Cerebellar cortex (tissue), 1 donor: ENCODE measurements at places on chromosomes 5 and 9.

GRCh38 chr5:16889972-16890519 is 46.0 kb downstream of the MYO10 start:
- DNase-seq: no peak

- DNase-seq: peak; percentile 51
Observed at GRCh38 chr9:76873056-76873792, 32.7 kb downstream of the PRUNE2 start.

GRCh38 chr5:62593331-62593730 is 14.7 kb downstream of the LRRC70 start:
- no peak for DNase-seq

GRCh38 chr5:163540696-163541095 is 35.3 kb downstream of the MAT2B start:
- DNase-seq: no peak

GRCh38 chr5:1110307-1111240 is 1.3 kb downstream of the SLC12A7 start:
- no peak for DNase-seq

DNA sequence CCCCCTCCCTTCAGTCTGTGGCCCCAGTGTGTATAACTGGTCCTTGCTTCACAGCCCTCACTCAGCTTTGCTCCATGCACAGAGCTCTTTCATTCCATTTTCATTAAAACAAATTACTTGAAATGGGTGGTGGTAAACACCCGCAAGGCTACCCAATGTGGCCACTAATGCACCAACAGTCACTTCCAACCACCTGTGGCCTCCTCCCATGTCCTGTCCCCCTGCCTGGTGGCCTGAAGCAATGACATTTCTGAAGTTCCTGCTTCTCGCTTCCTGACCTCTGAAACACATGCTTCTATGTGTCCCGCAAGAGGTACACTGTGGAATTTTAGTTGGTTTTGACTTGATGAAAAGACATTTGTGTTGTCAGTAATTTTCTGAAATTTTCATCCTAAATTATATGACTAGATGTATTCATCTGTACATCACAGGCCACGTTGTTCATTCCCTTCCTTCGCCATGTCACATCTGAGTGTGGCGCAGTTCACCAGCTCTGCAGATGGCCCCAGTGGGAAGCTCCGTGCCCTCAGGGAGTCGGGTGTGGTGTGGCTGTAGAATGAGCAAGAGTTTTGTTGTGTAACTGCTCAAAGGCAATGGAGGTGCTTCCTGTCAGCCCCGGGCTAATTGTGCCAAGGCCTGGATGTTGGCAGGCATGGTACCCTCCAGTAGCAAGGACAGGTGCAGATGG is 9.6 kb downstream of the ROPN1L start:
- DNase-seq: no peak

DNA sequence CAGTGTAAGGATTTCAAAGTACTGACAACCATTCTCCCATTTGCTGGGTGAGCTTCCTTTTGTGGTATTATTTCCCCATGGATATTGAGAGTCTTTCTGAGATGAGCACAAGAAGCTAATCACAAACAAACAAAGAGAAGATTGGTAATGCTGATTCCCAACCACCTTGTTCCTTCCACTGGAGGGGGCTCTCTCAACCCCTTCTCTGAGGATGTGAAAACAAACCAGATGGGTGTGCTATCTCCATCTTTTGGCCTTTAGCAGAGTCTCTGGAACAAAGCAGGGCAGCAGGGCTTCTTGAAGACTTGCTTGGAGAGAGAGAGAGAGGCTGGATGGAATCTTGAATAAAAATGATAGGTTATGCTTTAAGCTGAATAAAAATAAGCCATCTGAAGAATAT is 576.7 kb upstream of the ZNF462 start:
- no peak for DNase-seq

DNA sequence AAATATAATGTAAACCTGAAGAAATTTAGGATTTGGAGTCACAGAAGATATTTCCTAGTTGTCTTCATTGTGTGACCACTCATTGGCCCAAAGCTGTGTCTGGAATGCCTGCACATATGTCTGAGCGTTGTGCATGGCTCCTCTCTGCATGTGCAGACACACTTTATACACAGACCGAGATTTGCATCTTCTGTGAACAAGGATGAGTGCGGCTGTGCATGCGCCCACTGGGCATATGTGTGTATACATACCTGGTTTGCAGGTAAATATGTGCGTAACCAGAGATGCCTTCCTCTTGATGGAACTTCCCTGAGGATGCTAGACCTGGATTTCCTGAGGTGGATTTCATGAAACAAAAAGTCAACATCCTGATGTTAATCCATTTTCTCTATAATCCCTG is 19.1 kb downstream of the PHF2 start:
- DNase-seq: no peak

GRCh38 chr5:178931846-178932760 is 8.9 kb upstream of the ZNF454 start:
- DNase-seq: no peak

DNA sequence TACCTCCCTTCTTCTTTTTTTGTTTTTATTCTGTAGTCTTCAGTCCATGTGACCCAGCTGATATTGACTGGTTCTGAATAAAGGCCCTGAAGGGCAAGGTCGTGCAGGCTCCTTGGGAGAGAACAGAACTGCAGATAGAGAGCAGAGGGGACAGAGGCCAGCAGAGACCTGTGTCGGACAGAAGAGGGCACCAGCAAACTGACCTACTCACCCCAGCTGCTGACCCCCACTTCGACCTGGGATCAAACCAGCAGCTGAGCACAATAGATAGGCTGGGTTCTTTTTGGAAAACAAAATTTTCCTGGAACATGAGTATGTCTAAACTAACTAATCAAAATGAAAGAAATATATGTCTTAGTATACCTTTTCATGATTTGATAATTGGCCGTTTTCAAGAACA is 695.1 kb downstream of the NR2F1-AS1 start:
- DNase-seq: no peak

- no peak for DNase-seq
Observed at GRCh38 chr9:36903541-36904435, 130.3 kb downstream of the PAX5 start.

DNA sequence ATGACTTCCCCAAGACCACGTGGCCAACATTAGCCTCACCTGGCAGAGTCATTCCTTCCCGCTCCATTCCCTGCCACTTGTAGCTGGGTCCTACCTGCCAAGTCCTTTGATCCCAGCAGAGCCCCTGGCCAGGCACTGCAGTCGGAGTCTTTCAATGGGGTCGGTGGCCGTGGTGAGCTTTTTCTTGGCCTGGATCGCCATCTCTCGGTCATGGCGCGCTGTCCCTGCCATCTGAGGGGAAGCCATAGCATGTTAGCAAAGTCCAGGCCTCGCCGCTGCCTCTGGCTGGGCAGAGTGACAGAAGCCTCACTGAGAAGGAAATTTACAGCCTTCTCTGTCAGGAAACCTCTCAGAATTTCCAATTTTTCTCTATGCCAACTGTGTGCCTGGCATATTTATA is 17.5 kb downstream of the CAPSL start:
- DNase-seq: no peak

DNA sequence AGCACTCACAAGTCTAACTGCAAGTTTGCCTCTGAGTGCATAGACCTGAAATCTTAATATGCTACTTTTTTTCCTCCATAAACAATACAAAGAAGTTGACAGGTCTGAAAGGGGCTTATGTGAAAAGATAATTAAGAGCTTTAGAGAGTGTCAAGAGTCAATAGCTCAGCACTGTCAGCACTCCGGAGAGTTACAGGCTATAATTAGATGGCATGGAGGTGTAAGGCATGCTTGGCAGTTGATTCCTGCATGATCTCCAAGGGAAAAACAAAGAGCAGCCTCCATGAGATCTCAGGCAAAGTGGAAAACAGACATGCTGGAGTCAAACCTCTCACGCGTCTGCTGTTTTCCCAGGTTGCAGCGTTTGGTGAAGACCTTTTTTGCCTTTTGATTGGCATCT is 468.7 kb downstream of the TLE4 start:
- DNase-seq: no peak

DNA sequence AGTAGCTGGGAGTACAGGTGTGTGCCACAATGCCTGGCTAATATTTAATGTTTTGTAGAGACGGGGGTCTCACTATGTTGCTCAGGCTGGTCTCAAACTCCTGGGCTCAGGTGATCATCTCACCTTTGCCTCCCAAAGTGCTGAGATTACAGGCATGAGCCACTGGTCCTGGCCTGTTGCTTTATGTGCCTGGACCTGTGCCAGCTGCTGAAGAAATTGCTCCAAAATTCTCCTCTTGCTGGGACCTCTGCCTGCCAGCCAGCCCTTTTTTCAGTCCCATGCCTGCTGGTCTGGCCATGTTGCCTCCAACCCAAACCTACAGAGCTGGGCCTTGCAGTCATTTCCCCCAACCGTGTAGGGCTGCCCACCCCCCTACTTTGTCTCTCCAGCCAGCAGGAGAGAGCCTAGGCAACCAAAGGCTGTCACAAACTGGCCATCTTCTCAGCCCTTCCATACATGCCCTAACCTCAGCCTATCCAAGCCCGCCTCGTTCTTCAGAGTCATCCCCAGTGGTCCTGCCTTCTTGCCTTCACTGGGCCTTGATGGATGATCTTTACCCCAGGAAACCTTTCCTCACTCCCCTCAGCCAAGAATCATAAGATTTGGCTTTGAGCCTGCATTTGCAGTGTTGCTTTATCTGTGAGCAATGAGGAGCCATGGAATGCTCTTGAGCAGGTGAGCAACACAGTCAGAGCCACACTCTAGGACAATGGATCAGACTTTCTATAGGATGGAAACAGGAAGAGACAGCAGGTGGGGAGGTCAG is 27.4 kb upstream of the SYNPO start:
- no peak for DNase-seq

GRCh38 chr5:65026816-65027548 is 258.3 kb downstream of the CWC27 start:
- no peak for DNase-seq

DNA sequence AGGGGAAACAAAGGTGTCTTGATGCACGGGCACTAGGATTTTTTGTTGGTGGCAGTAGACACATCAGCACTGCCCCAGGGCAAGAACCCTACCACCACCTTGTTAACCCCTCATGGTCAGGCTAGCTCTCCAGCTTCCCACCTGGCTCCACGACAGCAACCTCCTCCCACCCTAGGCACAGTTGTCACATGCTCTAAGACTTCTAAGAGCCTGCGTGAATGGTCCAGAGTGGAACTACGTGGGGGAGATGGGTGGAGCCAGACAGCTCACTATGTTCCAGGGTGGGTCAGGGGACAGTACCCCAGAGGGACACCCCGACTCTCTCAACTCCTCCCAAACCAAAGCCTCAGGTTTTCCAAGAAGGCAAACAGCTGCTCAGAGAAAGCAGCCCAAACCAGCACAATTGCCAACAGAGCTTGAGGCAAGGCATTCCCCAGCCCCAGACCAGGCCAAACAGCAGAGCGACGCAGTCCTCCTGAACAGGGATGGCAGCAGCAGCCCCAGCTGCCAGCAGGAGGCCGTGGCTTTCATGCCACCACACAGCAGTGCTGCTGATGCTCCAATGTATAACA is 78.0 kb downstream of the NRG2 start:
- no peak for DNase-seq

DNA sequence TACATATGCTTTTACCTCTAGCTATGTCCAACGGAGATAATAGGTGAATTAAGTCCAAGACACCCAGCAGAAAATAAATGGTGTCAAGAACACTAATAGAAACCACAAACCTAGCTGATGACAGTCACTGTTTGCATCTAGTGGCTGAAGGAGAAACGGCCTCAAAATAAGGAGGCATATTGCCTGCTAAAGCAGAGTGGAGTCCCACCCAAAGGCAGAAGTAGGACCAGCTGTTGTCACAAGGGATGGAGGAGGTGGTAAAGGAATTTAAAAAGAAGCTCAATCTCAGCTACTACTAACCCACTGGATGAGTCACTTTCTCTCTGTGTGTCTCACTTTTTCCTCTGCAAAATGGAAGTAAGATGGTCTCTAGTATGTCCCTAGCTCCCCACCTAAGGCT is 224.3 kb downstream of the GRIA1 start:
- no peak for DNase-seq

- DNase-seq: no peak
Observed at GRCh38 chr5:2886531-2886930, 135.1 kb upstream of the IRX2 start.

DNA sequence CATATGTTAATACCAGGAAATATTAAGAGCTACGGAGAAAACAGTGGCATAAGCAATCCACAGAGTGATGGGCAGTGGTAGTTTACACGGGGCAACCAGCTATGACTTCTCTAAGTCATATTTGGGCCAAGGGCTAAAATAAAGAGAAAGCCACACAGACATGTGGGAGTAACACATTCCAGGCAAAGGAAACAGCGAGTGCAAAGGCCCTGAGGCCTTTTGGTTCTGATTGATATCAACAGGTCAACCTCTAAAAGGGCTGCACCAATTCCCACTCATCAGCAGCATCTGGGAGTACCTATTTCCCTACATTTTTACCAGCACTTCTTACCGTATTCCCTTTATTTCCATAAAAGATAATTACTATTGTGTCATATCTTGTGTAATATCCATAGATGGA is 173.4 kb downstream of the SPOCK1 start:
- no peak for DNase-seq

DNA sequence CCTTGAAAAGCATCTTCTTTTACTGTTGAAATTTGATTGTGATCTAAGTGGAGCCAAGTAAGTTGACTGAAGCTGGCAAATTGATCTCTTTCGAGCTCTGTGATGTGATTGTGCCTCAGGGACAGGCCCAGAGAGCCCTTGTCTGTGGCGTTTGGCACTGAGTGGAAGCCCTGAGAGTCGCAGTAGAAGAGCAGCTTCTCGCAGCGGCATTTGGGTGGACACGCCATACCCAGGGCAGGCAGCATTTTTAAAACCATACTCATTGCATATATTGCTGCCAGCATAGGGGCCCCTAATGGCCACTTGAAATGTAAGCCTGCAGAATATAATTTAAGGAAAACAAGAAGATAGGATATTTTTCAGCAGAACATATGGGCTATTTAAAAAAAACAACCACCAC is 894 bp downstream of the LRRTM2 start:
- DNase-seq: peak; percentile 78

DNA sequence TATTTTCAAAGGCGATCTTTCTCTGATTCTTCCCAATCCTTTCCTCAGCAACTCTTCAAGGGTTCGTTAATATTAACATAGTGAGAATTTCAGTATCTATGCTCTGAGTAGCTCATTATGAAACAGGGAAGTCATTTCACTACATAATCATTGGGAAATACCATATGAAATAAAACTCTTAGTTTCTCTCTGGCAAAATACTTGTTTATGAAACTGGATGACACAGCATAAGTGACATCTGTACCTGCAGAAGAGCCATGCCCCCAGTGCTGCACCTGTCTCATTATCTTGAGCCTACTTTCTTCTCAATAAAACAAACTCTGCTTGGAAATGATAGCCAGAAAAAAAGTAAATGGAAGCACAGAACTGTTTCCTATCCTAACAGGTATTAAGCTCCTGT is 33.8 kb upstream of the OTULIN start:
- DNase-seq: no peak
